ENCODE measurements at places on chromosomes 7 and 10. TPM values are rescaled to one million over a fixed set of nuclear protein-coding genes. Genes with fewer than 3 reads are reported as not detected.

Gene LRRC17
- total RNA-seq, result 1.4 TPM

Gene HOXA5
- total RNA-seq, result 11.3 TPM

Gene WDR86
- total RNA-seq, result 6.2 TPM

Gene TMEM213
- not detected for total RNA-seq

Gene MMD2
- total RNA-seq, result not detected

Gene MKX
- 31.1 TPM for total RNA-seq

Gene CLDN3
- total RNA-seq, result not detected

Gene SLC26A5
- not detected for total RNA-seq

Gene CYP2W1
- total RNA-seq, result not detected

GRCh38 chr7:142685877-142686508 is 63.3 kb upstream of the PRSS1 start:
- DNase-seq, result no peak

DNA sequence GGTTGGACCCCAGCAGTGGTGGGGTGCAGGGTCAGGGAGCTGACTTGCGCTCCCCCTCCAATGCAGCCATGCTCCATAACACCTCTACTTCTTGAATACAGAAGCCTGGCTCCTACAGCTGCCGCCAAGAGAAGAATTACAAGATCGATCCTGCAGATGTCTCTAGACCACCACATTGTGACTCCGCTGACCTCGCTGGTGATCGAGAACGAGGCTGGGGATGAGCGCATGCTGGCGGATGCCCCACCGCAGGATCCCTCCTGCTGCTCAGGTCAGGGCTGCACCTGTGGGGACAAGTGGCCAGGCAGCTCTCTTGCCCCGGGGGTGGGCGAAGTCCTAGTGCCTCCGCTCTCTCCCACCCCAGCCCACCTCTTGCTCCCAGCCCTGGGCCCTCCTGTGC is 31.7 kb downstream of the ITIH2 start:
- DNase-seq, result no peak

DNA sequence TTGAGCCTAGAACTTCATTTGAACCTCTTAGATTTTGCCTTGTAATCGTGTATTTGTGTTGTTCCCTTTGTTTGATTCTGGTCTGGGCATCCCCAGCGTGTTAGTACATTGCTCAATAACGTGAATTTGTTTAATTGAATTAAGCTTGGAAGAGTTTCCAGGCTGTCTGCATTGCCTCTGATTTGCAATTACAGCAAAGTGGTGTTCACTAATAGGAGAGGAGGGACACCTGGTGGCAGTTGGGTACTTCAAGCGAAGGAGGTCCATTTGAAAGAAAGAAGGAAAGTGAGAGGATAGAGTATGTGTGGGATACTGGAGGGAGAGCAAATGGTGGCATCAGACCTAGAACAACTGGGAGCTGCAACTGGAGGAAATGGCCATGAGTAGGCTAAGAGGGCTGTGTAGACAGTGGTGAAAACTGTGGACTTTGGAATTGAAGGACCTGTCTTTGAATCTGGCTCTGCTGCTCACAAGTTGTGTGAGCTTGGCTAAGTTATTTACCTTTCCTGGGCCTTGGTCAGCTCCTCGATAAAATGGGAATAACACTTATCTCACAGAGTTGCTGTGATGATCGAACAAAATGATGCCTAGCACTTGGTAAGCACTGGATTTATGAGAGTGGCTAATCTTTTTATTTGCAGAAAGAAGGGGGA is 15.1 kb downstream of the LSMEM1 start:
- no peak for DNase-seq

- peak; percentile 41 for DNase-seq
These were observed at the start of gene SEMA3E for GRCh38 chr7:83648464-83649241. Gene SEMA3E (minus strand): TSS chr7:83649139.

DNA sequence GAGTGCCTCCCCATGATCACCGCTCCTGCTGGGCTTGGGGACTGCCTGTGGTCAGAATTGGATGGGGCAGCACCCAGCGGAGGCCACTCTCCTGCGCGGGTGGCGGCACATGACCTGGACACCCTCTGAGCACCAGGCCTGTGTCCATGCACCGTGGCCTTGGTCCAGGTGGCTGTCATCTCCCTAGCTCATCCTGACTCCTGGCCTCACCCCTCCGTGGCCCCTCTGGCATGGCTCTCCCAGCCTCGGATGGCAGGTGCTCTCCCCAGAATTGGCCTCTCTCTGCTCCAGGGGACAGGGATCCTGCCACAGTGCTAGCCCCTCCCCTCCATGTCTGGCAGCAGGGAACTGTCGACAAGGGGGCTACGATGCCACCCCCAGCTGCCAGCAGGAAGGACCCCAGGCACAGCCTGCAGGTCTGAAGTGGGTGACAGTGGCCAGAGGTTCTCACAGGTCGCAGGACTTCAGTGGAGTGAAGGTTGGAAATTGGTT is 37.2 kb upstream of the BTBD16 start:
- no peak for DNase-seq

GRCh38 chr7:141483044-141483443 is 68.2 kb upstream of the AGK start:
- DNase-seq, result no peak

DNA sequence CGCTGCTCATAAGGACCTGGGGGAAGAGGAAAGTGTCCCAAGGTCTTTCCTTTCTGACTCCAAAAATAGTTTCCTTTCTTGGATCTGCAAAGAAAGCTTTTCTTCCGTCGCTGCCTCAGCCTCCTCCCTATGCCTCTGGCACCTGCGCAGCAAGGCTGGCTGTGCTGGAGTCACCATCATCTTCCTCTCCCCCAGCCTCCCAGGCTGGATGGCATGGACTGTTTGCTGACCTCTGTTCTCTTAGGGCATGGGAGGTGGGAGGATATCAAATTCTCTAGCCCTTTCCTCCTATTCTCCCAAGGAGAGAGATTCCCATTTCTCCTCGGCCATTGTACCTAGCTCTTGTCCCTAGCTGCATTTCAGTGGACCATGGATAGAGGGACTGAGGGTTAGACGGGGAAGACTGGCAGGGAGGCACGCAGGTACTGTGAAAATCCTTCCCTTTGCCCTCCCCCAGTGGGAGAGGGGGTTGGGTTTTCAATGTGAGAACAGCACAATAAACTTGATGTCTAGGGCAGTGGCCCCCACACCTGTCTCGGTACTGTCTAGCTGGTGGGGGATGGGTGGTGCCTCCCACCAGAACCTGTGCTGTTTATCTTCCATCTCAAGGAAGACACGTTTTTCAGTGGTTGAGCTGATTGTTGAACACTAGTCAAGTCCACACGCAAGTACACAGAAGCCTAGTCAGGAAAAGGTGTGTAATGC is 2.6 kb downstream of the PPP1R35 start:
- peak; percentile 49 for DNase-seq

DNA sequence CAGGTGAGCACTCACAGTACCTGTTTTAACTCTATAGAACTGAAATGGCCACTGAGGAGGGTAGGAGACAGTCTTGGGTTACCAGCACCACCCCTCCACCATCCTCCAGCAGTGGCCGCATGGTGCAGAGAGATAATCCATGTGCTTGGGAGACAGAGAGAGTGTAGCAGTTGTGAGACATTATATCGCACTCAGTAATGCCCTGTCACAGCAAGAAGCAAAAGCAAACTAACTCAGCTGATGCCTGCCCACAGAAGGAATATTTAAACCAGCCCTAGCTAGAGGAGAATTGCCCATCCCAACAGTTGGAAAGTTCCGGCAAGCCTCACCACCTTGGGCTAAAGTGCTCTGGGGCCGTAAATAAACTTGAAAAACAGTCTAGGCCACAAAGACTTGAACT is 58.8 kb upstream of the HBP1 start:
- no peak for DNase-seq

DNA sequence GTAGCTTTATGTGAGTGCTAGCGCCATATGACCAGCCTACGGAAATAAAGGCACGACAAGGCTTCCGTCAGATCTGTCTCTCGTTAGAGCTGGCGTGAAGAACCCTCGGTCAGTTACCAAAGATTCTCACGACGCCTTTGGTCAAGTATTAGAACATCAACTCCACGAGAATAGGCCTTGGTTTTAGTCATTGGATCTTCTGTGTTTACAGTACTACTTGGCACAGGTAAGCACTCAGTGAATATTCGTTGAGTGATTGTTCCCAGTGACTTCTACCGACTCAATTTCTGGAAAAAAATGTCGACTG is 316 bp downstream of the RBM48 start:
- DNase-seq, result no peak

GRCh38 chr10:46289209-46289810 is 2.5 kb downstream of the ANTXRL start:
- DNase-seq, result no peak

GRCh38 chr7:100175296-100175935 is 1.8 kb downstream of the GPC2 start:
- DNase-seq, result peak; percentile 72

DNA sequence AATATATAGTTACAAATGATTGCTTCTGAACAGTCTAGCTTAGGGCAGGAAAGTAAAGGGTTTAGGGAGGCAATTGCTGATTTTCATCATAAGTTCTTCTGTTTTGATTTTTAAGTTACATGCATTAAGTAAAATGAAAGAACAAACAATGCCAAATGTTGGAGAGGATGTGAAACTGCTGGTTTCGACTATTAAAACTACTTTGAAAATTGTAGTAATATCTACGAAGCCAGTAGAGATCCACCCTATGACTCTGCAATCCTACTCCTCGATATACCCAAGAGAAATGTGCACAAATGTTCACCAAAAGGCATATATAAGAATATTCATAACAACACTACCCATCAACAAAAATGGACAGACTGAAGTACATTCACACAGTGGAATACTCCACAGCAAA is 24.3 kb downstream of the PDZD8 start:
- no peak for DNase-seq

DNA sequence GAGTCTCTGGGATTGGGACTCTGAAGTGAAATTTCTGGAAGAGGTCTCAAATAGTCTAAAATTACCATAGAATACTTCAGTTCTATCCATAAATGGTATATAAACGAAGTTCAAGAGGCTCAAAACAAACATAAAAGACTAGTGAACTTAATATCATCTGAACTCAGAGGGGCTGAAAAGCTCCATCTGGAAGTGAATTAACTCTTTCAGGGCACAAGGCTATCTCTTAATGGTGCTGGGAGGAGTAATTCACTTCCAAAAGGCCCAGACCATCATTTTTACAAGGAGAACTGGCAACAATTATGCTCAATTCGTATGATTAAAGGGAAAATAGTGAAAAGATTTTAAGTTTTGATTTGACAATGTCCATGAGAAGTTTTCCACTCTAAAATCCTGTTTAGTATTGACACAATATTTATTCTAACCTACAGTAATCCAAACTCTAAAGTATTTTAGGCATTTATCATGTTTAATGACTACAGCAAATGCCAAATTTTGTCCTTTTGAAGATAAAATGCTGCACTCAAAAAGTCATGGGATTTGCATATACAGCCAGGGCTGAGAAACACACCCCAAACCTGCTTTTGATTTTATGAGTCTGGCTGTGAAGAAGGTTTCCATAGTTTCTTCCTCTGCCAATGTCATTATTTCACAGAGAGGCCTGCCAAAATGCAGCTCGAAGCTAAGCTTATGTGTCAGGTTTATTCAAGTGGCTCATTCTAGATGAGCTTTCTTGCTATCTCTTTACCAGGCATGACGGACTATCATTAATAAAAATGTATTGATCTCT is 143.9 kb downstream of the HIBADH start:
- DNase-seq, result no peak

GRCh38 chr10:70561070-70561469 is 41.5 kb downstream of the PRF1 start:
- peak; percentile 79 for DNase-seq

GRCh38 chr7:26584987-26585665 is 279.3 kb downstream of the SKAP2 start:
- no peak for DNase-seq

DNA sequence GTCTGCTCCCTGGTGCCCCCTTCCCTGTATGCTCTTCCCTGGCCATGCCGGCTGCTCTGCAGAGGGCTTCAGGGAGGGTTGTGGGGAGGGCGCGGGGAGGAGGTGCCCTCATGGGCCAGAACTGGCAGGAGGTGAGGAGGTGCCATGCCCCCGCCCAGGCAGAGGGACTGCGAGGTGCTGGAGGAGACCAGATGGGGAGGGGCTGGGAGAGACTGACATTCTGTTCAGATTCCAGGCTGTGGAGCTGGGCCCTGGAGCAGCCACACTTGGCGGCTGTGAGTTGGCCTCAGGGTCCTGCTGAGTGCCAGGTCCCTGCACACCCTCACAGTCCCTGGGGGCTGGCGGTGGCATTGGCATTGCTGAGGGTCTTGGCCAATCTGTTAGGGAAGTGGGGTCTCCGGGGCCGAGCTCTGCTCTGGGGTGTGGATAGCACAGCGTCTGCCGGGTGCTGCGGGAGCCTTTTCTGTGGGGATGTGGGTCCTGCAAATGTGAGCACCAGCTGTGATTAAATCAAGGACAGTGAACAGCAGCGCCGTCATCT is 25.4 kb downstream of the INPP5A start:
- no peak for DNase-seq

- DNase-seq, result no peak
These were observed 177.8 kb downstream of the PIP4K2A start for GRCh38 chr10:22536620-22537019.

DNA sequence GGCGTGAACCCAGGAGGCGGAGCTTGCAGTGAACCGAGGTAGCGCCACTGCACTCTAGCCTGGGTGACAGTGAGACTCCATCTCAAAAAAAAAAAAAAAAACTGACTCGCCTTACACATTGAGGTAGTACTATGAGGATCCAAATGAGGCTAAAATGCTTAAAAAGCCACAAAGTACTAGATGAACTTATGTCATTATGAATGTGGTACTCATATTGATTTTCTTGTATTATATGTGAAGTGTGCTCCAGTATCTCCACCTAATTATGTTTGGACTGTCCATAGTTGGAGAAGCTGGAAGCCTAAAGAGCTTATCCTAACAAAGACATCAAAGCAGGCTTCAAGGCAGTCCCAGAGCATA is 9.1 kb downstream of the CCNY start:
- DNase-seq, result no peak

DNA sequence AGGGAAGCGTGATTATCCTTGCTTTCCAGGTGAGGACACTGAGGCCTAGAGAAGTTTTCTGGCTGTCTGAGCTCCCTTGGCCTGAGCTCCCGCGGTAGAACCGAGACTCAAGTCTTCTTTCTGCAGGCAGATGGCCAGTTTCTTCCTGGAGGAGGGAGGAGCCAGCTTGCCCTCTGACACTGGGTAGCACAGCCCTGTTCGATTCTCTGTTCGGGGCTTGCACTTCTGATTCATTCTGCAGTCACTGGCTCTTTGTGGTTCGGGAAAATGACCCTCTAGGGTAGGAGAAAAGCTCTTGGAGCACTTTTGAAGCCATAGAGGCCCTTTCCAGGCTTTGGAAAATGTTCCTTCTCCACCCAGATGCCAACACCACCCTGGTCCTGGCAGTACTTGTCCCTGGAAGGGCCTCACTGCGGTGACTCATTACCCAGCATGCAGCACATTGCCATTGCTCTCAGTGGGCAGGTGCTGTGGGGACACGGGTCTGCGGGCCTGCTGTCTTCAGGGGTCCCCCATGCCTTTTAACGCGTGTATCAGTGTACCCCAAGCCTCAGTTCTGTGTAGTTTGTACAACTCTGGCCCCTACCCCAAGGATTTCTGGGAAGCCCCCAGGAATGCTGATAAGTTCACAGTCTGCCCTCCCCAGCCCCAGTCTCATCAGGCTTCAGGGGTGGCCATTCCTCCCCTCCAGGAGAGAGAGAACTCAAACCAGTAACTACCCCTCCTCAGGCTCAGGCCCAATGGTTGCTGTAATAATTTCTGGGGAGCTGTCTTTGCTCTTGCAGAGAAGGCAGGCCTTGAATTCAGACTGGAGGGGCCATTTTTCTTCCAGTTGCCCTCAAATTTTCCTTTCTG is 11.9 kb downstream of the CHST3 start:
- no peak for DNase-seq
